Cerebellar nuclear complex (tissue), 1 donor: ENCODE measurements at places on chromosomes 5 and 9.

DNA sequence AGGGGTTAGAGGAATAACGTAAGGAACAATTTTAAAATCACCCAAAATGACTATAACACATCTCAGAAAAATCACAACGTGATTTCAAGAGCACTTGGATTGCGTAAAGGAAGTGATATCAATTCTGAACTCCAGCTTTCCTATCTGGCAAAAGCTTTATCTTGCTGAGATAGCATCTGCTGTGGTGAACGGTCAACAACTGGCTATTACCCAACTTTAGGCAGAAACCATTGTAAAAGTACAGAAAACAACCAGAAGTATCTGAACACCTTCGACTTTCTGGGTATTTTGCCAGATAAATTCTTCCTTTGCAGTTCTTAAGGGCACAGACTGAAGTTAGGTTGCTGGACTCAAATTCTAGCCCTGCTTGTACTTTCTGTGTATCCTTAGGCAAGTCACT is 9.2 kb downstream of the ABLIM3 start:
- DNase-seq, result no peak

- no peak for DNase-seq
Observed at GRCh38 chr5:38807570-38808483, 38.0 kb upstream of the OSMR start.

DNA sequence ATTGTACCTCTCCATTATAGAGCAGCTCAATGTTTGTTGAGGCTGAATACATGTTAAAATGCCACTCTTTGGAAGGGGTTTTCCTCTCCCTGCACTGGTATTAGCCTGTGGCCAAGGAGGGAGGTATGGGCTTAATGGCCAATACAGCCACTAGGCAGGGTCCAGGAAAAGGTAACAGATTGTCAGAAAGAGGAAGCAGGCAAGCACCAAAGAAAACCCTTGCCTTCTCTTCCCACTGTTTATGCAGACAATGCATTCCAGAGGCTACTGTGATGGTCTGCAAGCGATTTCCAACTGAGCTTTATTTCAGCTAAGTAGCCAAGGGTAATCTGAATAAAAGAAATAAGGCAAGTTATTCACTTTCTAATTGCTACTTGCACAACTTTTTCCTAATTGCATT is 95.3 kb upstream of the SLC27A6 start:
- no peak for DNase-seq

GRCh38 chr9:81321551-81321950 is 367.8 kb downstream of the TLE1 start:
- no peak for DNase-seq

DNA sequence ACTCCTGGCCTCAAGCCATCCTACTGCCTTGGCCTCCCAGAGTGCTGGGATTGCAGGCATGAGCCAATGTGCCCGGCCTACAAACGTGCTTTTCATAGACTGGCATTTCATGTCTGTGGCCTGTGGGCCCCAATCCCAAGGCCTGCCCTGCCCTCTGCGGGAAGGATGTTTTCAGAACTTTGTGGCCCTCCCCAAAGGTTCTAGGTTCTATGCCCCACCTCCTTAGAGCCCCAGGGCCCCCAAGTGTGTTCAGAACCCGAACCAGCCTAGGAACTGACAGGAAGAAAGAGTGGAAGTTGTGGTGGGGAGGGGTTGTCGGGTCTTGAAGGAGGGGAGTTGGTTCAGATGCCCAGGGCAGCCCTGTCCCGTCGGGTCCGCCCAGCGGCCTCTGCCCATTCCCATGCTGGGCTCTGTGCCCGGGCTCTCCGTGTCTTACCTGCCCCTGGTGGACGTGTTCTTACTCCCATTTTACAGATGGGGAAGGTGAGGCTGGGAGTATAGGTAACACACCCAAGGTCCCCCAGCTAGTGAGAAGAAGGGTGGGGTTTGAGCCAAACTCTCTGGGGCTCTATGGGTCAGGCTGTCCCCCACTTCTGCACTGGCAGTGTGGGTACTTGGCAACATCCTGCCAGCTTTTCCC is 175.8 kb upstream of the IER5L start:
- no peak for DNase-seq

DNA sequence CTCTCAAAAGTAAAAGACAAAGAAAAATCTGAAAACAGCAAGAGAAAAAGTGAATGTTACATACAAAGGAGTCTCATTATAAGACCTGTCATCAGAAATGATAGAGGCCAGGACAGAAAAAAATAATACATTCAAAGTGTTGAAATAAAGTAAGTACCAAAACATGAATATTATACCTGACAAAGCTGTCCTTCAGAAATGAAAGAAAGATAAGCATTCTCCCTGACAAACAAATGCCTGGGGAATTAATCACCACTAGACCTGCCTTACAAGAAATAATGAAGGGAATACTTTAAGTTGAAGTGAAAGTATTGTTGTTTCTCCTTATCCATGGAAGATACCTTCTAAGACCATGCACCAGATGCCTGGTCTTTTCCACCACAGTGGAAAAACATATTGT is 1605.2 kb upstream of the CDH6 start:
- no peak for DNase-seq

DNA sequence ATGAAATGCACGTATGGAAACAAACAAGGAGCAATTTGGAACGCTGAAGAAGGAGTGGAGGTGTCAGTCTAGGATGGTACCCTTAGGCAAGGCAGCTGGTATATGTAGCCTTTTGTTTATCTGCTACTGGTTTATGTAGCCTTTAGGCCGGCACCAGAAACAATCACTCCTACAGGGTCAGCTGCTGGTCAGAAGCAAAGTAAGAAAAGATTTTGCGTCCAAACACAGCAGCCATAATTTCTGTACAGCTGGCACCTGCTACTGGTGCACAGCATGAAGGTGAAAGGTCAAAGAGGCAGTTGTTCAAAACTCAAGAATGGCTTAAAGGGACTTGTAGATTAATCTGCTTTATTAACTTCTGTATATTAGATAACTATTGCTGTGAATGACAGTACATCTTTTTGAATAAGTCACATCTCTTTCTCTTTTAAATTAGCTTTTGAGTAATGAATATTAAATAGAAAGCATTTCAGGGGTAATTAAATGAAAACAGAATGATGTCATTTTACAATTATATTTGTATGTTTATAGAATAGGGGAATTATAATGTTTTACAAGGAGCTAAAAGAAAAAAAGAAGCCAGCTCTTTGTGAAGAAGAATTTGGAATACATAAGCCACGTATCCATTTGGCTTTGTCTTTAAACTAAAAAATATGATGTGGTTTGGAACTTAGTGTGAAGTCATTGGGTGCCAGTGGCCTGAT is 33.1 kb upstream of the TLX3 start:
- DNase-seq, result no peak

GRCh38 chr5:155136216-155136850 is 122.8 kb downstream of the KIF4B start:
- no peak for DNase-seq

DNA sequence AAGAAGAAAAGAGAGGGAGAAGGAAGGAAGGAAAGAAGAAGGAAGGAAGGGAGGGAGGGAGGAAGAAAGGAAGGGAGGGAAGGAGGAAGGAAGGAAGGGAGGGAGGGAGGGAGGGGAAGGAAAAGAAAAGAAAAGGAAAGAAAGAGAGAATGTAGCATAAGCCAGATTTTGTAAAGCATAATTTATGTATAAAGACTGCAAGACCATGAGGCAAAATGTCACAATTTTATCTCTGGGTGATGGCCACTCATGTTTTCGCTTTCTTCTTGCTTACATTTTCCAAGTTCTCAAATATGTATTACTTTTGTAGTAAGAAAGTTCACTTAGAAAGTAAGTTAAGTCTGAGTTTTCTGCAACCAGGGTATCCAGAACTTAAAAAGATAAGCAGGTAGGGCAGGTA is 3.4 kb upstream of the RNF183 start:
- no peak for DNase-seq

DNA sequence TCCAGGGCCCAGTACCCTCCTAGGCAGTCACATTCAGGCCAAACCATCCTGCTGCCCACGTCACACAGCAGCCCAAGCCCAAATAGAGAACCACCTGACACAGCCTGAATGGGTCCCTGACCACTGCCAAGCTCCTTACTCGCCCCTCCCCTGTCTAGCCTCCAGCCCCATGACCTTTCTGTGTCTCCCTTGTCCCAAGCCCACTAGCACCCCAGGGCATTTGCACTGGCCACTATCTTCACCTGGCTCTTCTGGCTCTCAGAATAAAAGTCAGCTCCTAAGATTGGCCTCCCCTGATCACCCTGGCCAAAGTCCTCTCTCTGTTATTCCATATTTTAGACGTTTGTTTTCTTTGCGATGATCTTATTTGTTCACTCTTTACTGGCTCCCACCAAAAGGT is 20.4 kb downstream of the FGFR4 start:
- no peak for DNase-seq

DNA sequence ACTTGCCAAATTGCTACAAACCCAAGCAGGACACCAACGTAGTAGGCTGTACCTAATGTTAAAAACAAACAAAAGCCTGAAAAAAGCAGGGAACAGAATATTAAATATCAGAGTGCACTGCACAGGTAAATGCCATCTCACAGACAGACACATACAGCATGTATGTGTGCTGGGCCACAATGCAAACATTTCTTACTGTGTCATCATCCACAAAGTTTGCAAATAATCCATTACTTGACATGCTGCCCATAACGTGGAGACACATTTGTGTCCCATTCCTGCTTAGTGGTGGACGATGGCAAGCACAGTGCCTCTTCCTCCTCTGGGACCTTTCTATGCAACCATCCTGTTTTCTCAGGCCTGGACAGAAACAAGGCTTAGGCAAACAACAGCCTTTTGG is 44.7 kb downstream of the GOLM1 start:
- no peak for DNase-seq

DNA sequence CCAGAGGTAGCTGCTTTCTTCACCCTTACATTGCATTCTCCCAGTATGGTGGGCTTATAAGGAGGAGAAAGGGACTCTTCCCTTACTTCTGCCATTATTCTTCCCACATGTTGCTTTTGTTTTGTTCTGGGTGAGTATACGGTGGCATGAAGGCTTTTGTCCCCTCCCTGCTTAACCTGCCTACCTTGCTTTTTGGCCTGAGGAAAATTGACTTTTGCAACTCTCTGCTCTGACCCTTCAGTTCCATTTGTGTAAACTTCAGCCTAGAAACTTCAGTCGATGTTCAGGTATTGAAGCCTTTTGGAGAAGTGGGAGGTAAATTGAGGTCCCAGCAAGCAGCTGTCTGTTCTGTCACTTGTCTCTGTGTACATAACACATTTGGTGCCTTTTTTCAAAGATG is 110.2 kb downstream of the PCSK1 start:
- no peak for DNase-seq

DNA sequence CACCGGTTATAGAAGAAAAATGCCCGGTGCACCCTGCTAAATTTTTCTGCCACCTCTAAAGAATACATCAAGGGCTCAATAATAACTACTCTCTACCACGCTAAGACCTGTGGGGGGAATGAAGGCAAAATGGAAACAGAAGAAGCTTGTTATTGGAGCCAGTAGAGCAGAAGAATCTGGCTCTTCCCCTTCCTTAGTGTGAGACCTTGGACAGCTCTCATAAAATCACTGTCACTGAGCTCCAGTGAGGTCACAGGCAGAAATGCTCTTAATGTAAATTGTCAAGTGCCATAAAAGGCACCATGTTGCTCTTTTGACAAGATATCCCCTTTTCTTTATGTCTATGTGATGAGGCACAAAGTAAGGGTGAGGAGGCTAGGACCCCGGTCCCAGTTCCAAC is 74.4 kb downstream of the ASTN2 start:
- DNase-seq, result no peak

- no peak for DNase-seq
Observed at GRCh38 chr5:157267761-157268480, 2.0 kb downstream of the CYFIP2 start.

- no peak for DNase-seq
Observed at GRCh38 chr9:94852373-94852772, 125.9 kb downstream of the AOPEP start.

GRCh38 chr5:54307583-54307982 is 2.8 kb downstream of the ARL15 start:
- DNase-seq, result no peak
